ENCODE measurements at places on chromosomes 6 and 20.

GRCh38 chr20:24483435-24484080 is 14.1 kb downstream of the SYNDIG1 start:
- no peak for DNase-seq

DNA sequence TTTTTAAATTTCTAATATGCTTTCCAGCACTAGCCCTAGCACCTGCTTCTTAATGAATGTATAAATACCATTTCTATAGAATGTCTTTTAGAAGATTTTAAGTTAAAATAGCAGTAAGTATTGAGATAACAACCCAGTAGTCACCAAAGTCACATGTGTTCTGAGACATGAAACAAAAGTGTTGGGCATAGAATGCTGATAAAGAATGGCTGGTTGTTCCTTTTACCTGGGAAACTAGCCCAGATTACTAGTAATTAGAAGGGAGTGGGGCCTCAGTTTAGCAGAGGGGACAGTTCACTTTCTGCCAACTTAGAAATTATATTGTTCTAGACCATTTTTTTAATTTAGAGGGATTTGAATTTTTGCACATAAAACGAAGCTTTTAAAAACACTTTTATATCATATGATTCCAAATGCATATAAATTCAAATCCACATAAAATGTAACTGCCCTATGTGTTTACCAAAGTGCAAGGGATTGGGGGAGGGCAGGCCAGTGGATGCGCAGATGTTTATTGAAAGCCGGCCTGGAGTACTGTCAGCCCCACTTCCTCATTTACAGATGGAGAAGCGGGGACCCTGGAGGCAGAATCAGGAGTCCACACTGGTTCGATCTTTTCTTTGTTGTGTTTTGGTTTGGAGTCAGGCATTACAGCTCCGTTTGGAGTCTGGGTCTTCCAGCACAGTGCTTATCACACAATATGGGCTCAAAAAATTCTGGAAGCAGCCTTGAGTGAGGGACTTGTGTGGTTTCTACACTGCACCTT is 139.8 kb downstream of the ZDHHC14 start:
- no peak for DNase-seq

- DNase-seq, result no peak
Observed at GRCh38 chr20:23857962-23858595, 21.5 kb downstream of the CST5 start.

GRCh38 chr6:41914343-41914742 is 6.6 kb downstream of the MED20 start:
- DNase-seq, result no peak

GRCh38 chr6:119829006-119829405 is 479.4 kb upstream of the MAN1A1 start:
- no peak for DNase-seq

- no peak for DNase-seq
Observed at GRCh38 chr6:135358985-135359384, 138.6 kb downstream of the AHI1 start.

DNA sequence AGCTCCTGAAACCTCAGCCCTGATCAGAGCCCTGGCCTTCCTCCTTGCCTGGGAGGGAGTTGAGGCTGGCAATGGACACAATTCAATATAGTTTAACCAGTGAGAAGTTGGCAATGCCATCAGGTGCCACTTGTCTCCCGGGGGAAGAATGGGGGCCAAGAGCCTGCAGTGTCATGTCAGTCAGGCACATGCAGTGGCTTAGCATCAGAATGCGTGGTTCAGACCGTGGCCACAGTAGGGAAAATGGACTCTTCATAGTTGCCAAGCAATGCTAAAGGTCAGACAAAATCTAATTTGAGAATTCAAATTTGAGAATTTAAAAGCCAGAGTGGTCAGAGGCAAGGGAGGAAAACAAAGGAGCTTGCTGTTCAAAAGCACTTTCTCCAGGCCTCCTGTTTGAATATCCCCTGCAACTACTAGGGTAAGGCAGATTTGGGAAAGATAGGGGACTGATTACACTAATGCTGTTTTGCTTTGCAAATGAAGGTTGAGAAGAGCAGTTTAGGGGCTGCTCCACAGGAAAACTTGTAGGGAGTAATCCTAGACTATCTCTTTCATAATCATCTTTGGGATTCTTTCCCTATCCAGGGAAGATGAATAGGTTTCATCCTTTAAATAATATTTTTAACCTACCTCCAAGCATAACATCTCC is 33.1 kb upstream of the CLIC5 start:
- DNase-seq, result no peak
